ENCODE measurements at places on chromosomes 2 and 18.
A peak's percentile ranks its signal among the peaks of the same experiment; 100 is the strongest.

- no peak overlapping the region for H3K27ac ChIP-seq
- H3K4me3 ChIP-seq = no peak overlapping the region
- no peaks in the 10 kb centered on the region for H3K27me3 ChIP-seq
These were observed 53.5 kb downstream of the LRRFIP1 start for GRCh38 chr2:237680702-237681478.

DNA sequence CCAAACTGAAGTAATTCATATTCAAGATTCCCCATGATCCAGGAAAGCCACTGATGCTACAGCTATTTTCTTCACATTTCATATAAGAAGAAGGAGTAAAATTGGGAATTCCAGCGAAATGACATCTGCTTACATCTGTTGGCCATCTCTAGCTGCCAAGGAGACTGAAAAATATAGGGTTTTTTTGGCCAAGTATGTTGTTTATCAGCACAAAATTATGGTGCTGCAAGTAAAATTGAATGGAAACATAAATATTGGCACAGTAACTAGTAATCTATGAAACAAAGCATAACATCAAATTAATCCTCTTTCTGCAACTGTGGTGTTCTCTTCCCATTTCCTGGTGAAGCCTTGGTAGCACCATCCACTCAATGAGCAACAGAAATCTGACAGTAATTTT is 649.5 kb upstream of the ZNF804A start:
- H3K4me1 ChIP-seq = no peaks in the 10 kb centered on the region
- H3K27ac ChIP-seq = no peak overlapping the region
- DNase-seq = no peak
- no peak overlapping the region for H3K4me3 ChIP-seq
- H3K27me3 ChIP-seq = no peaks in the 10 kb centered on the region

GRCh38 chr2:233088972-233089345 is 28.8 kb downstream of the INPP5D start:
- peaks cover 98% of the 10 kb centered on the region for H3K4me1 ChIP-seq
- no peak overlapping the region for H3K4me3 ChIP-seq
- peaks cover 77% of the 10 kb centered on the region for H3K36me3 ChIP-seq
- peak overlapping the region; percentile 26 for H3K27ac ChIP-seq
- DNase-seq = no peak
- H3K27me3 ChIP-seq = no peaks in the 10 kb centered on the region

- no peaks in the 10 kb centered on the region for H3K27me3 ChIP-seq
- no peaks in the 10 kb centered on the region for H3K36me3 ChIP-seq
- H3K4me1 ChIP-seq = no peaks in the 10 kb centered on the region
- no peak overlapping the region for H3K4me3 ChIP-seq
- H3K27ac ChIP-seq = no peak overlapping the region
These were observed 19.7 kb downstream of the TWSG1 start for GRCh38 chr18:9354256-9354655.

DNA sequence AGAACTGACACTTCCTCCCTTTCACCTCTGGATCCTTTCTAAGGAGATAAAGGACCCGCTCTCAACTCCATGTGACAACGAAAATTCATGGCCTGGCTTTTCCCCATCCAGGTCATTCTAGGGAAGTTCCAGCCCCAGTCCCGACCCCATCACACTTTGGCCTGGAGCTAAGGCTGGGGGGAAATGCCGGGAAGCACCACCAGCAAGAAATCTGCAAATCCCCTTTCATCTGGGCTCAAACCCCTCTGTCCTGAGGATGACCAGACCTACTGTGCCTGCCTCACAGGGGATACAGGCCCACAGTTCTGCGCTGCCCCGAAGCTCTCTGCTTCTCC is 1.3 kb downstream of the SIX2 start:
- H3K27me3 ChIP-seq = no peaks in the 10 kb centered on the region
- H3K4me3 ChIP-seq = no peak overlapping the region

GRCh38 chr2:237879991-237880560 is 20.7 kb downstream of the RAMP1 start:
- H3K36me3 ChIP-seq = no peaks in the 10 kb centered on the region
- no peak overlapping the region for H3K4me3 ChIP-seq
- DNase-seq = no peak
- no peak overlapping the region for H3K27ac ChIP-seq
- no peaks in the 10 kb centered on the region for H3K27me3 ChIP-seq

- H3K27ac ChIP-seq = no peak overlapping the region
- no peaks in the 10 kb centered on the region for H3K36me3 ChIP-seq
- no peak for DNase-seq
- H3K4me3 ChIP-seq = no peak overlapping the region
- H3K4me1 ChIP-seq = peaks cover 13% of the 10 kb centered on the region
- no peaks in the 10 kb centered on the region for H3K27me3 ChIP-seq
These were observed 16.9 kb downstream of the GPR55 start for GRCh38 chr2:230908092-230908594.

GRCh38 chr18:79485788-79486355 is 90.1 kb downstream of the NFATC1 start:
- H3K27me3 ChIP-seq = no peaks in the 10 kb centered on the region
- H3K36me3 ChIP-seq = no peaks in the 10 kb centered on the region
- no peak overlapping the region for H3K27ac ChIP-seq
- H3K4me3 ChIP-seq = no peak overlapping the region
- H3K4me1 ChIP-seq = no peaks in the 10 kb centered on the region

DNA sequence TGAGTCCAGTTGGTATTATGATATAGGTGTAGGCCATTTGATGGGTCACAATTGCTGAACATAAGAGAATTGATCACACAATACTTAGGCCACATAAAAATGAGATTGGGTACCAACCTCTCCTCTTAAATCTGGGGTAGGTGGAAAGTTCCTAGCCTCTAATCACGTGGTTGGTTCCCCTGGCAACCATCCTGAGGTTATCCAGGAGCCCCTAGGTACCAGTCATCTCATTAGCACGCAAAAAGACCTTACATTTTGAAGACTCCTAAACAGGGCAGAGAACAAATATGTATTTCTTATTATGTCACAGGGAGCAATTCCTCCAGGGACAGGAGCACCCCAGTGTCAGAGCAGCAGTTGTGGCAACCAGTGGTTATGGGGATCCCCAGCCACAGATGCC is 12.7 kb upstream of the SELENOI start:
- peaks cover 5% of the 10 kb centered on the region for H3K4me1 ChIP-seq
- no peaks in the 10 kb centered on the region for H3K27me3 ChIP-seq
- no peak for DNase-seq
- no peak overlapping the region for H3K27ac ChIP-seq
- no peaks in the 10 kb centered on the region for H3K36me3 ChIP-seq
- H3K4me3 ChIP-seq = no peak overlapping the region

GRCh38 chr2:161369311-161369710 is 46.8 kb upstream of the TBR1 start:
- no peaks in the 10 kb centered on the region for H3K4me1 ChIP-seq
- peaks cover 21% of the 10 kb centered on the region for H3K36me3 ChIP-seq
- no peaks in the 10 kb centered on the region for H3K27me3 ChIP-seq

DNA sequence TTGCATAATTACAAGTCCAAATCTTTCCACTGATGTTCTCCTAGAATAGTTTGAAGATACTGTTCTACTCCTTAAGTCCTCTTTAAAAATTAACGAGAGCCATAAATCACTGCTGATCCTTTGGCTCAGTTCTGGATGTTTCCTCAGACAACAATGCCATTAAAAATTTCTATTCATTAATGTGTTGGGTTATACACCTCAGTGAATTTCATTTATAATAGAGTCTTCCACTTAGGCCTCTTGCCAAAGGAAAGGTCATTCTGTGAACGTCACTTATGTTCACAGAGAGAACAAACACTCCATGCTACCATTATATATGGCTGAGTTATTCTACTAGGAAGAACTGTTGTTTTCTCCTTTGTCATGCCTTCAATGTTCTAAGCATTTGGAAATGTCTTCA is 1472.3 kb upstream of the CELF4 start:
- DNase-seq = no peak
- no peaks in the 10 kb centered on the region for H3K27me3 ChIP-seq
- H3K27ac ChIP-seq = no peak overlapping the region
- no peaks in the 10 kb centered on the region for H3K4me1 ChIP-seq
- no peak overlapping the region for H3K4me3 ChIP-seq

- no peaks in the 10 kb centered on the region for H3K4me1 ChIP-seq
- no peak for DNase-seq
- H3K27me3 ChIP-seq = no peaks in the 10 kb centered on the region
- H3K27ac ChIP-seq = no peak overlapping the region
These were observed 637.1 kb upstream of the CHAC2 start for GRCh38 chr2:53130441-53130943.

GRCh38 chr2:105809097-105809473 is 64.4 kb downstream of the NCK2 start:
- no peaks in the 10 kb centered on the region for H3K27me3 ChIP-seq
- no peak overlapping the region for H3K27ac ChIP-seq
- peaks cover 9% of the 10 kb centered on the region for H3K36me3 ChIP-seq
- H3K4me1 ChIP-seq = peaks cover 49% of the 10 kb centered on the region

DNA sequence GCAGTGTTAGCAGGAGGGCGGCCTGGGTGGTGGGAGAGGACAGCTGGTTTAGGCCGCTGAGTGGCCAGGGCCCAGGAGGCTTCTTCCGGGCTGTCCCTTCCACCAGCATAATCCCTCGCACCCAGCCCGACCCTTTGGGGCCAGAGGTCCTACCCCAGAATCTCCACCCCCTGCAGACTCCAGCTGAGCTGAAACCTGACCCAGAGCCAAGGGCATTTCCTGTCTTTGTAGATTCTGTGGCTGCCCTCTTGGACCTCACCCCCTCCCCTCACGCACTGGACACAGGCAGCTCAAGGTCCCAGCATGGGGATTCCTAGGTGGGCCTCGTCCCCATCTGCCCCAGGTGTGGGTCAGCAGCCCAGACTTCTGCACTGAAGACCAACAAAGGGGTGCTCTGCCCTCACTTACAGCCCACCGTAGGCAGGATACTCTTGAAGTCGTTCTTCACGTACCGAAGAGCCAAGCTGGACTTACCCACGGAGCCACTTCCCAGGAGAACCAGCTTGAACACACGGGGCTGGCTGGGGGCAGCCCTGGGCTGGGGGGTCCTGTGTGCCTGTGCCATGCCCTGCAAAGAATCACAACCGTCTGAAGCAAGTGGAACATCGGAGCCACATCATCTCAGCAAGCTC is 4.8 kb downstream of the RAB17 start:
- H3K27me3 ChIP-seq = peaks cover 4% of the 10 kb centered on the region
- DNase-seq = no peak
- no peaks in the 10 kb centered on the region for H3K36me3 ChIP-seq

GRCh38 chr2:119111115-119111975 is 47.2 kb downstream of the C1QL2 start:
- no peaks in the 10 kb centered on the region for H3K36me3 ChIP-seq
- H3K27me3 ChIP-seq = no peaks in the 10 kb centered on the region

Measured in B cell (primary cell).